ENCODE measurements at places on chromosomes 6 and 20.

DNA sequence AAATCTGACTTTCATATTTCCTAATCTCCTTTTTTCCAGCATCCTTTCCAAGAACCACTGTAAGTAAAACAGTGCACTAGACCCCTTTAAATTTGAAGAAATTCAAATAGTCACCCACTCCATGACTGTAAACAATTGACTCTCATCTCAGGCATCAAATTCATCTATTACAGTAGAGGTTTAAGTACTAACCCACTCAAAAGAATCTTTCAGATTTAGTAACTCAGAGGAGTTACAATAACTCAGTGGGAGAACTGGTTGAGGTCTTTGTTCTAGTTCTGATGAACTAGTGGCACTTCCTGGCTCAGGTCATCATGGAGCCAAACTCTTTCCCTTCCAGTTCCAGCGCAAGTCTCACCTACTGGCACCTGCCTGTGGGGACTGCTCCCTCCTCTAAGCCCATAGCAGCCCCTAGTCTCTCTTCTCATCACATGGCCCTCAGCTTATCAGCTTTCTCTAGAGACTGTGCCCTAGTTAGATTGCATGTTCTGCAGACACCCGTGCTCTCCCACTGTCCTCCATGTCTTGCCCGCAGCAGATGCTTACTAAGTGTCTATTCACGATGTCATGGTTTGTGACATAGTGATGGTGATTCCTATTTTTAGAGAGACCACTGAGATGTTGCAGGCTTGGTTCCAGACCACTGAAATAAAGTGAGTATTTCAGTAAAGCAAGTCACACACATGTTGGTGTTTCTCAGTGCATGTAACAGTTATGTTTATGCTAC is 196.2 kb downstream of the TBC1D7 start:
- no peak for DNase-seq

DNA sequence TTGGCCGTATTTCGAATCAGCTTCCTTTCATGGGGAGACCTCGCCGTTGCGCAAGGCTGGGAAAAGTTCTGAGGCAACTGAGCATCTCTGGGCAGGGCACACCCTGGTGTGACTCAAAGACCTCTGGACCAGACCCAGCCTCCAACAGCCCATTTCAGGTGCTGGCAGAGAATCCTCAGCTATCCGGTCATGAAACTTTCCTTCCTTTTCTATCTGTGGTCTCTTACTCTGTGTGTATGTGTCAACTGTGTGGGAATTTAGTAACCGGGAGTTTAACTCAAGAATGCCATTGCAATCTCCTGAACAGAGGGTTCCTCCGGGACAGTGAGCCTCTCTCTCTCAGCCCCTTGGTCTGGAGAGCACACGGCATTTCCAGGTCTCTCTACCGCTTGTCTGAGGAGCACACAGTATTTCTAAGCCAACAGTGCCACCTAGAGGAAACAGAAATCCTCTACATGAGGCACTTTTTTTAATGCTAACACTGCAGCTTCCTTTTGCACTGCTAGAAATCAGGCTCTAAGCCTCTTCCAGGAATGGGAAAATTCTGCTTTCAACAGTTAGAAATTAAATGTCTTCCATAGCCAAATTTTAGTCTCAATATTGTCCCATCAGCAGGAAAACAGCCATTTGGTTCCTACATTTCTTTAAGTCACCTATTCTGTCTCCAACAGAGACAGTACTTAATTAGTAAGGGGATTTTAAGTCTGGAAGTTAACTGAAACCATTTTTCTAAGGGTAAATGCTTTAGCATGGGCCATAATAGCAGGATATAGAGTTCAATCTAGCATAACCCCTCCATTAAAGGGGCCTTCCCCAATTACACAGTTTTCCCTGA is 32.7 kb downstream of the PLN start:
- DNase-seq, result peak; percentile 53

DNA sequence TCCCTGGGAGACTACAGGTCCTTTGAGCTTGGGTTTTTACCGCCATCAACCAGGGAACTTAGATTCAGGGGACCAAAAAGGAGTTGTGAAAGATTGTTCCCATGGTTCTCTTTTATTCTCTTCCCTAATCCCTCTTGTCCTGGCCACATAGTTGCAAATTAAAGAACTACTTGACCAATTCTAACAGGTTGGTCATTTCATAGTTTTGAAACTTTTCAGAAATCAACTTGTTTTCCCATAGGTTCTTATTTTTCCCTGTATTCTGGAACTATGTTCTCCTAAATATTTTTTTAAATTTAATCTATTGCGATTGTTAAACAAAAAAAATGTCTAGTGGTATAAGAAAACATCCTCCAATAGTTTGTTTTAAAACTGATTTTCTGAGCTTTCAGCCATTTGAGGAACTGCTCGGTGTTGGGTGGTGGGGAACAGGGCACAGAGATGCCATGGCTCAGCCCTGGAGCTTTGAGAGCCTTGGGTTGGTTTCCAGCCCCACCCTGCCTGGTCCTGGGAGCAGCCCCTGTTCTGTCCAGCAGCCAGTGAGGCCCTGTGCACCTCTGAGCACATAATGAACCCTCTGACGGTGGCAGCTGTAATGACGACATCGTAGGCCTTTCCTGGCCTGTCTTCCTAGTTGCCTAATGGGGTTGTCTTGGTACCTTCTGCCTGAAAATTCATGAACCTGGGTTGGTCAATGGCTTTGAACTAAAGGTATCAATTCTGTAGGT is 53.5 kb downstream of the TBC1D7 start:
- DNase-seq, result no peak

DNA sequence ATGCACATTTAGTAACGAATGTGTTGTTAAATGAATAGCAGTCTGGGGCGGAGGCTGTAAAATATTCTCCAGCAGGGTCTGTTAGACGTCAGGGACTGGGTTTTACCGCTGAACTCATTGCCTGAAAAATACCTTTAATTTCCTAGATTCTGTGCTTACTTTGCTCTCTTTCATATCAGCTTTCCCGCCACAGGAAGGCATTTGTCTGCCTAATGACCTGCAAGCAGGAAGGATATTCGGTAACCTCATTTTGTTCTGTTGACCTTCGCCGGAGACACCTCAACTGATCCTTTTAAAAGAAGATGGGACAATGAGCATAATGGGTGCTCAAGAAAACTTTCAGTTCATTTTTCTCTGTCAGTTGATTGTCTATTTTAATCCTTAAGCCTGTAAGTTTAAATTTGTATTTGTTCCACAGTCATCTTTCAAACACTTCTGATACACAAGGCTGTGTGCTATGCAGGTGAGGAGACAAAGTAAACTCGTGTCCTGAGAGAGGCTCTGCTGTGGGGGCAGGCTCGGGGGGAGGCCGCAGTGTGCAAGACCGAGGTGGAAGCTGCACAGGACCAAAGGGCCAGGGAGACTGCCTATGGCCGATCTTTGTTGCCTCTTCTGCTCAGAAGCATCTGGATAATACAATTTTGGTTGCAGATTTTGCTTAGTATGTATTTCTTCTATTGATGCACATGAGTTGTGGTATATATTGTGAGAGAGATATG is 27.4 kb upstream of the SIM1 start:
- DNase-seq, result no peak

DNA sequence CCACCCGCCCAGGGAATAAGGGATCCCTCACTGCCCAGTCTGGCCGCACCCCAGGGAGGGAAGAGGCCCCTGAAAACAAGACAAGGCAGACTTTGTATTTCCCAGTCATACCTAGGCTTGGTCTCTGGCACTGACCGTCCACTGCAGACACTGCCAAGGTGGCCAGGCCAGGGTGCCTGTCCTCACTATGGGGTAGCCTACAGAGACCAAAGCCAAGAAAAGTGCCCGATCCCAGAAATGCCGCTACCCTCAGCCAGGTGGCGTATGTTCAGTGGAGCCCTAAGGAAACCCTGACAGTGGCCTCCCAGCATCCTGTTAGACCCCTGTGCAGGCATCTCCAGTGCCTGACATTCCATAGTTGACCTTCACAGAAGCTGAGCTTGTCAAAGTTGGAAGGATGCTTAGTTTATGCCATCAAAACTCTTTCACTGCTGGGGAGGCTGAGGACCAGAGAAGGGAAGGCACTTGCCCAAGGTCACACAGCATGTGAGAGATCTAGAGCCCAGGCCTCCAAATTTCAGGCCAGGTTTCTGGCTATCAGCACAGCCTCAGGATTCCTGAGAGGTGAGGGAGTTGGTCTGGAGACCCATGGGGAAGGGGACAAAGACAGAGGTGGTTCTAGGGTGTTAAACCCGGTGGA is 2.5 kb downstream of the SCRT2 start:
- no peak for DNase-seq

GRCh38 chr20:2104236-2104635 is 2.6 kb downstream of the STK35 start:
- DNase-seq, result no peak

GRCh38 chr20:5657190-5657875 is 92.9 kb upstream of the SHLD1 start:
- no peak for DNase-seq
